ENCODE measurements at places on chromosomes 1 and 21.

- DNase-seq = no peak
Observed at GRCh38 chr1:180188091-180188506, 33.4 kb downstream of the QSOX1 start.

- DNase-seq = no peak
Observed at GRCh38 chr21:42829417-42829816, 49.9 kb downstream of the WDR4 start.

- peak; percentile 57 for DNase-seq
Observed at GRCh38 chr1:225896937-225897549, 8.1 kb upstream of the LEFTY1 start.

DNA sequence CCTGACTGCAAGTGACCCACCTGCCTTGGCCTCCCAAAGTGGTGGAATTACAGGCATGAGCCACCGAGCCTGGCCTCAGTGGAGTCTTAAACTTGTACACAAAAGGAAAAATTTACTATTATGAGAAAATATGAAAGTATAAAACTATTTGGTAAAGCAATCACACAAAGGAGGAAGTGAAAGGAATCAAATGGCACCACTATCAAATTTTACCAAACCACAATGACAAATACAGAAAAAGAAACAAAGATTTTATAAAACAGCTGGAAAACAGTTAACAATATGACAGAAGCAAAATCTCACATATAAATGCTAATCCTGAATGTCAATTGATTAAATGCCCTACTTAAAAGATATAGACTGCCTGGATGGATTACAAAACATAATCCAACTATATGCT, 42.1 kb upstream of the NEGR1 start:
- DNase-seq = no peak

GRCh38 chr1:107449326-107449725, 308.5 kb downstream of the NTNG1 start:
- DNase-seq = no peak

GRCh38 chr1:5388622-5389021, 603.6 kb downstream of the NPHP4 start:
- no peak for DNase-seq

- no peak for DNase-seq
Observed at GRCh38 chr1:182226618-182227017, 165.0 kb downstream of the GLUL start.

- no peak for DNase-seq
Observed at GRCh38 chr1:14599800-14600199, 1.3 kb downstream of the KAZN start.

DNA sequence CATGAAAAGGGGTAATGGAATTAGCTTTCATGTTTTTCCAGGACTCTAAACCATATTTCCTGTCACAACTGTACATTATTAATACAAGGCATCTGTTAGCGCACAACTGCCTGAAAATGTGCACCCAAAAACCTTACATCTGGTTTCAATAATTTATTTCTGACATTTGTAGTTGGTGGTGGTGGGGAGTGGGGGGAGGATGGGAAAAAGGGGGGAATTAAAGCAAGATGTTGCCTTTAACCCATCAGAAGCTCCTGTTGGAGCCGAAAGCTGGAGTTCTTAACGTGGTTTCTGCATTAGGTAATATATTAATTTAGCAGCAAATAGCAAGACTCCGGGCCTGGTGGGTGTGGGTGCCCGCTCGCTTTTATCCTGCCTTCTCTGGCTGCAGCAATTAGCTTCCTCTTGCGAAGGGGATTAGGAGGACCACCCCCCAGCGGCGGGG, 36.9 kb upstream of the HHAT start:
- no peak for DNase-seq

- no peak for DNase-seq
Observed at GRCh38 chr1:16286122-16286521, 49.1 kb upstream of the CPLANE2 start.

- no peak for DNase-seq
Observed at GRCh38 chr1:16114527-16115467, 41.1 kb downstream of the EPHA2 start.

DNA sequence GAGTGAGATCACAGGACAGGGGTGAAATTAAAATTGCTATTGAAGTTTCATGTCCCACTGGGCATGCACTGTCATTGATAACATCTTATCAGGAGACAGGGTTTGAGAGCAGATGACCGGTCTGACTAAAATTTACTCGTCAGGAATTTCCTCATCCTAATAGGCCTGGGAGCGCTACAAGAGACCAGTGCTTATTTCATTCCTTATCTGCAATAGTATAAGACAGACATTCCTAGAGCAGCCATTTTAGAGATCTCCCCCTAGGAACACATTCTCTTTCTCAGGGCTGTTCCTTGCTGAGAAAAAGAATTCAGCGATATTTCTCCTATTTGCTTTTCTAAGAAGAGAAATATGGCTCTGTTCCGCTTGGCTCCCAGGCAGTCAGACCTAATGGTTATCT, 181.4 kb upstream of the ETV3 start:
- DNase-seq = no peak

DNA sequence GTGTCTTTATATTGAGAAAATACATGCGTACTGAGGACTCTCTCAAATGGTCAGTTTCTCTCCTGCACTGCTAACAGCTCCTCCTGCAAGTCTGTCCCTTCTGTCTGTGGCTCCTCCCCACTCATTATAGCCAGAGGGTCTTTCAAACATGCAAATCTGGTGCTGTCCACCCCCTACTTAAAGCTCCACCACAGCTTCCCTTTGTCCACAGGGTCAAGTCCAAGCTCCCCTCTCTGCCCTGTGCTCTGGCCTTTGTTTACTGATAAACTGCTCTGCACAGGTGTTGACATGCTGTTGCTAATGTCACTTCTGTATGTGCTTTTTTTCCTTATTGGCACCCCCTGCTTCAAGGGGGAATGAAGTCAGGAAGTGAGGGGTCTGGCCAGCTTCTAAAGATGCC, 47.7 kb upstream of the GPR37L1 start:
- no peak for DNase-seq

GRCh38 chr1:147579532-147579931, 38.2 kb downstream of the BCL9 start:
- DNase-seq = no peak
